Amniotic epithelial cell (primary cell): ENCODE measurements at places on chromosomes 12 and 14.

DNA sequence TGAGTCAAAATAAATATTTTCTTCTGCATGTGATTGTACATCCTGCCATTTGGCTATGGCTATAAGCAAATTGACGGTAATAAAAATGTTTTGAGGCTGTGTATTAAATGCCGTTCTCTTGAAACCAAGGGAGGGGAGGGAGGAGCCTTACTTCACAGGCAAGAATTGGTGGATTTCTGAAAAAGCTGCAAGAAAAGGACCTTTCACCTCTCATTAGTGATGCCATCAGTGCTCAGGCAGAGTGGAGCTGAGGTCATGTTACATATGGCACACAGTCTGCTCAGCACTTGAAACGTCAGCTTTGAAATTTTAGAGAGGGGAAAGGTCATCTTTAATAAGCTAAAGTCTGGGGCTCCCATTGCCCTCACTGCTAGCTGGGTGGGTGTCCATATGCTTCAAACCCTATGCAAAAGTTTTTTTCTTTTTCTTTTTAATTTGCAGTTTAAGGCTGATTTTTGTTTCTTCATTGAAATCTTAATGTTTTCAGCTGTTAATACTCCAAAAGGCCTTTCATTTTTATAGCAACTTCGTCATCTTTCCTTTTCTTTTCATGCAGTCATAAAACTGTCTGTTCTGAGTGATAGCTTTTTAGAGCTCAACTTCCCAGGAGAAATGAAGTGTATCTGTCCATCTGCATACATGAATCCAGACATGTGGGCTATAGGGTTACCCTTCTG is 9.8 kb upstream of the SIX1 start:
- DNase-seq: no peak

DNA sequence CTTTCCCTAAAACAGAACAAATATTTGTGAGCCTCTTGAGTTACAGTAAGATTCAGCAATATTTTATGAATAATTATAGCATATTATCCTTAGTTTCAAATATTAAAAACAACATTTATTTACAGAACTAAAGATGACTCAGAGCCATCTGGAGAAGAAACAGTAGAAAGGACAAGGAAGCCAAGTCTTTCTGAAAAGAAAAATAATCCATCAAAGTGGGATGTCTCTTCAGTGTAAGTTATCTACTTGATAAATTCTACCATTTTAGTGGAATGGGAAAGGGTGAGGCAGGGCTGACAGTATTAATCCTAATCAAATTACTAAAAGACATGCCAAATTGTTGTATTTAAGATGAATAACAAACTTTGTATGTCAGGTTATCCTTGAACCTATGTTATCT is 88.1 kb downstream of the DNAI7 start:
- DNase-seq: peak; percentile 21

GRCh38 chr14:67987606-67988005 is 168.0 kb downstream of the RAD51B start:
- DNase-seq: peak; percentile 98

GRCh38 chr12:89325495-89325894 is 26.8 kb downstream of the DUSP6 start:
- no peak for DNase-seq

DNA sequence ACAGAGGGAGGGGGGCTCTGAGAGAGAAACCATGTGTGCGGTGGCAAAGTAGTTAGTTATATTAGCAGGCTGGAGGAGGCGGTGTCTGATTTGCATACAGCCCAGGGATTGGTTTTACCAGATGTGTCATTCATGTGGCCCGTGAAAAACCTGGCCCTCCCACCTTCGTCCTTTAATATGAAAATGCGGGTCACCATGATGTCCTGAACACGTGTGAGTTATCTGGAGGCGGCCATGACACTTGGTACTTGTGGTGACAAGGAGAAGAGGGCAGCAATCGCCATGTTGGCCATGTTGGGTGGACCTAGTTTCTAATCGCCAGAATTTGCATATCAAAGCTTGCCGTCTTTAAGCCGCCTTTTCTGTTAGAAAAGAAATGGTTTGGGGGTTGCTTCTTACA is 108.8 kb downstream of the RAD51B start:
- no peak for DNase-seq
